Pulmonary artery endothelial cell (primary cell): ENCODE measurements at places on chromosomes 2 and 18.

GRCh38 chr2:238114331-238114841, 14.2 kb downstream of the ESPNL start:
- DNase-seq = no peak

- DNase-seq = no peak
Measured at GRCh38 chr2:208033701-208034502, 8.6 kb upstream of the PLEKHM3 start.

GRCh38 chr2:128271911-128272600, 46.6 kb downstream of the HS6ST1 start:
- no peak for DNase-seq

DNA sequence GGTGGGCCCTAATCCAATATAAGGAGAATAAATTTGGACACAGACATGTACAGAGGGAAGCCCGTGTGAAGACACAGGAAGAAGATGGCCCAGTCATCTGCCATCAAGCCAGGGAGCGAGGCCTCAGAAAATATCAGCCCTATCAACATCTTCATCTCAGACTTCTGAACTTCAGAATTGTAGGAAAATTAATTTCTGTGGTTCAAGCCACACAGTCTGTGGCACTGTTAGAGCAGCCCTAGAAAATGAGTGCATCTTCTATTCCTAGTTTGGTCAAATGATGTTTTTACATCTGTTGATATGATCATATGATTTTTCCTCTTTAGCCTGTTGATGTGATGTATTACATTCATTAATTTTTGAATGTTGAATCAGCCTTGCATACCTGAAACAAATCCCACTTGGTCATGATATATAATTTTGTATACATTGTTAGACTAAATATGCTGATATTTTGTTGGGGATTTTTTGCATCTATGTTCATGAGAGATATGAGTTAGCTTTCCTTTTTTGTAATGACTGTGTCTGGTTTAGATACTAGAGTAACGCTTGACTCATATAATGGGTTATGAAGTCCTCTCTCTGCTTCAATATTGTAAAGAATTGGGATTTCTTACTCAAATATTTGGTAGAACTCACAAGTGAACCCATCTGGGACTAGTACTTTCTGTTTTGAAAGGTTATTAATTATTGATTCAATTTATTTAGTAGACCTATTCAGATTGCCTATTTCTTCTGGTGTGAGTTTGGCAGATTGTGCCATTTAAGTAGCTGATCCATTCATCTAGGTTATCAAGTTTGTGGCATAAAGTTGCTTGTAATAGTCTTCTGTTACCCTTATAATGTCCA, 451.4 kb downstream of the EIPR1 start:
- no peak for DNase-seq

DNA sequence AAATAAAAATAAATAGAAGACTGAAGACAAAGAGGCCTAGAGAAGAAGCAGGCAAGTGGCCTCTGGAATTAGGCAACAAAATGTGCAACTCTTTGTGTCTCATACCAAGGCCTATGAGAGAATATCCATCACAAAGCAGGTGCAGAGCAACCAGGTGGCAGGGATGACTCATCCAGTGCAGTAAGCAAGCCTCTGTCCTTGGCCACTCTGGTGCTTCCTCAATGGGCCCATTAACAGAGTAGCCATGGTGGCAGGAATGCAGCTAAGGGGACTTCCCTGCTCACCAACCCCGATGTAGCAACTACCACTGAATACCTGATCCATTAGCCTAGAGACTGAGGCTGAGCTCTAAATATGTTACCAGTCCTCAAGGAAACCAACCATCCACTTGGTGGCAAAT, 11.0 kb upstream of the EPG5 start:
- no peak for DNase-seq

- DNase-seq = no peak
Measured at GRCh38 chr18:70450426-70451253, 161.8 kb downstream of the SOCS6 start.

DNA sequence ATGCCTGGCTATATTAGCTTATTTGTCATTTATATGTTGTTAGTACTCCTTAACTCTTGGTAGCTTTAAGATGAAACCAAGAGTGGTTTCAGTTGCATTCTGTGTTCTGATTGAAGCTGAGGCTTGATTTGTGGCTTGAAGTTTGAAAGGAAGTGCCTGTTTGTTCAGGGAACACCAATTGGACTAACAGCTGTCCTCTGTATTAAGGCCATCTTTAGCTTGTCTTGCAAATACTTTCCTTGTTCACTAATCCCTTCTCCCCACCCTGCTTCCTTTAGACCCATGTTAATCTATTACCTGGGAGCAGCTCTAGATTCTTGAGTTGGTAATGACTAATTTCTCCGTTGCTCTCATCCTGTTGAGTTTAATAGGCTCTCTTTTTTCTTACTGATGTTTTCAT, 13.4 kb downstream of the ITGA6 start:
- no peak for DNase-seq

GRCh38 chr2:241036397-241036963, 38.1 kb downstream of the SNED1 start:
- DNase-seq = no peak

- DNase-seq = no peak
Measured at GRCh38 chr18:31294199-31294747, 23.7 kb upstream of the DSG1 start.

- DNase-seq = no peak
Measured at GRCh38 chr2:96909611-96910021, 39.7 kb upstream of the SEMA4C start.

- no peak for DNase-seq
Measured at GRCh38 chr2:220499225-220499624, 871.8 kb downstream of the SLC4A3 start.

GRCh38 chr2:47002480-47003381, 87.1 kb upstream of the MCFD2 start:
- DNase-seq = no peak

DNA sequence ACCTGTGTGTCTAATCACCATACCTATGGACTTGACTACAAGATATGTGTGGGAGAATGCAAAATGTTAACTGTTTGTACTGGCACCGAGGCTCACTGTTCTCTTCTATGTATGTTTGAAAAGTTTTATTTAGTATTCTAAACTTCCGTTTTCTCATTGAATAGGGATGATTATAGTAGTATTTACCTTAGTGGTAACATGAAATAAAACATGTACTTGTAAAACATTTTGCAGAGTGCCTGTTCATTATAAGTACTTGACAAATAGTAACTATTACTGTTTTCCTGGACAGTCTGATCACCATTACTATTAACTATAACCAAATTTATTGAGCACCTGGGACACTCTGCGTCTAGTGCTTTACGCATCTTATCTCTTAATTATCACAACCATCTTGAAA, 24.8 kb downstream of the DDX1 start:
- DNase-seq = no peak

DNA sequence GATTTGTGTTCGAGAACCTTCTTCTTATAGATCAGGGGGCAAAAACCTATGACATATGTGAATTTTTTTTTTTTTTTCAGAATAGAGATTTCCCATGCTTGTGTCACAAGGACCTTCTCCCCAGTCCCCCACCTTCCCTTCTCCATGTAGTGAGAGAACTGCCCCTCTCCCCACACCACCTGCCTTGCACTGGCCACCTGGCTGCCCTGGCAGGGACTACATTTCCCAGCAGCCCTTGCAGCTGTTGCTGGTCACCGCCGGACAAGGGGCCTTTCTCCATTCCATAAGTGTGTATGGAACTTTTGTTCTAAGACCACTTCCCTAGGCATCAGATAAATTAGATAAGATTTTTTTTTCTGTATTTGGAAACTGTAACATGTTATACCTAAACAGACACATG, 22.2 kb downstream of the MBP start:
- no peak for DNase-seq

GRCh38 chr2:138026111-138027020, 62.1 kb downstream of the HNMT start:
- DNase-seq = no peak

DNA sequence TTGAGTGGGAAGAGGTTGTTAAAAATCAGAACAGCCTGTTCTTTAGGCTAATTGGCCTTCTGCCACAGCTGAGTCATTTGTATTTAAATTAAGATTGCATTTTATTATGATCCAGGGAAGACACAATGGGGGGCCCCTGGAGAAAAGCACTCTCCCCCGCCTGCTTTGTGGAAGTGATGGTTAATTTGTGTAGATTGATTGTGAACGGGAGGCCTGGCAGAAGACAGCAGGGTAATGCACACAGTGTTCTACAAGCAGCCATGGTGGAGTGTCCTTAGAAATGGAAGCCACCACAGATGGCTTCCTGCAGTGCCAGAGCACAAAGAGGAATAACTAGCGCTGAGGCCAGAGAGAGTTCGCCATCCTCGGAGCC, 19.6 kb downstream of the RAMP1 start:
- DNase-seq = no peak

DNA sequence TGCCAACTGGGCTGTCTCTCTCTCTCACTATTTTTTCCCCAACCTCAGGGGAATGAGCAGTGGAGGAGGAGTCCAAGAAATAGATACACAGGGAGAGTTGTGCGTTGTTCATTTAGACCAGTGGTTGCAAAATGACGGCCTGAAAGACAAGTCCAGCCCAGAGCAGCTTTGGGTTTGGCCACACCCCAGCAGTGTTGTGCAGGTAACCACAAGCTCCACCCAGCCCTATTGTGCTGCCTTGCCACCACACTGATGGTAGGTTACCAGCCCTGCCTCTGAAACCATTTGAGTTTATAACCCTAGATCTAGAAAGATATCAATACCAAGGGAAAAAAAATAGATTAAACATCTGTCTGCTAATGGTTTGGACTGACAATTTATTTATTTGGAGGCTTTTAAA, 144.3 kb downstream of the CMPK2 start:
- no peak for DNase-seq

DNA sequence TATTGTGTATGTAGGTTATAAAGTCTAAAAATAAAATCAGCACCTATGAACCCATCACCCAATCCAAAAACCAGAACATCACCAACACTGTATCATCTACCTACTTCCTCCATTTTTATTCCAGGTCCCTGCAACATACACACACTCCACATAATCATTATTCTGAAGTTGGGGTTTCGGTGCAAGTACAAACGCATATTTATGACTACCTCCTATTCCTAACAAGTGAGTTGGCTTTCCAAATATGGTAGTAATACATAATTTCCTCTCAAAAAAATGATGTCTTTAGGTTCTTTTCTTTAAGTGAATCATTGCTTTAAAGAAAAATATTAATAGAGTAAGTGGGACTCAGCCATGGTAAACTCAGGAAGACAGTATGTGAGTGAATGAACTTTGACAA, 3.3 kb downstream of the ACVR1 start:
- no peak for DNase-seq

DNA sequence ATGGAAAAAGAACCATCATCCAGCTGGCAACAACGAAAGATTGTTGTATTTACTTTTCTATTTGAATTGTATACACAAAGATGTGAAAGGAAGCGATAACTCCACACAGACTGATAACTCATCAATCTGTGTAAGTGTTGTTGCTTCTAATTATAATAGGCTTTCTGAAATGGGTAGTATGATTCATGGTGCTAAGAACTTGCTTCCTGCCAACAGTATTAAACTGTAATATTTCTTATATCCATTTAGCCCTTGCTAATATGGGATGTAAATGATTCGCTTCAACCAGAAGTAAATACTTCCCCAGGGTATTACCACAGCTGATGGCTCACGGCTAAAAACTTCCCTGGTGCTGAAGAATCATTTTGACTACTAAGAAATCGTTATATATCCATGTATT, 70.2 kb downstream of the TMEM163 start:
- no peak for DNase-seq

DNA sequence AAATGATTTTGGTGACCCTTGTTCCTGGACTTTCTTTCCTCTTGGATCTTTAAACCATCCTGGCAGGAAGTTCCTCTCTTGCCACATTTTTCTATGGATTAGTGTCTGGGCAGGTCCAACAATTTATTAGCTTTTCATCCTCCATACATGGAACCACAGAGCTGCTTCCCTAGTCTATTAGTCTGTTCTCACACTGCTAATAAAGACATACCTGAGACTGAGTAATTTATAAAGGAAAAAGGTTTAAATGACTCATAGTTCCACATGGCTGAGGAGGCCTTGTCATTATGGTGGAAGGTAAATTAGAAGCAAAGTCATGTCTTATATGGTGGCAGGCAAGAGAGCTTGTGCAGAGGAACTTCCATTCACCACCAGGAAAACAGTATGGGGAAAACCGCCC, 122.9 kb downstream of the DDX1 start:
- no peak for DNase-seq

GRCh38 chr2:144479138-144479537, 40.8 kb downstream of the ZEB2 start:
- no peak for DNase-seq

- DNase-seq = no peak
Measured at GRCh38 chr2:96959406-96960110, 26.8 kb downstream of the FAM178B start.

- no peak for DNase-seq
Measured at GRCh38 chr2:107685421-107685986, 141.2 kb upstream of the RGPD4 start.

DNA sequence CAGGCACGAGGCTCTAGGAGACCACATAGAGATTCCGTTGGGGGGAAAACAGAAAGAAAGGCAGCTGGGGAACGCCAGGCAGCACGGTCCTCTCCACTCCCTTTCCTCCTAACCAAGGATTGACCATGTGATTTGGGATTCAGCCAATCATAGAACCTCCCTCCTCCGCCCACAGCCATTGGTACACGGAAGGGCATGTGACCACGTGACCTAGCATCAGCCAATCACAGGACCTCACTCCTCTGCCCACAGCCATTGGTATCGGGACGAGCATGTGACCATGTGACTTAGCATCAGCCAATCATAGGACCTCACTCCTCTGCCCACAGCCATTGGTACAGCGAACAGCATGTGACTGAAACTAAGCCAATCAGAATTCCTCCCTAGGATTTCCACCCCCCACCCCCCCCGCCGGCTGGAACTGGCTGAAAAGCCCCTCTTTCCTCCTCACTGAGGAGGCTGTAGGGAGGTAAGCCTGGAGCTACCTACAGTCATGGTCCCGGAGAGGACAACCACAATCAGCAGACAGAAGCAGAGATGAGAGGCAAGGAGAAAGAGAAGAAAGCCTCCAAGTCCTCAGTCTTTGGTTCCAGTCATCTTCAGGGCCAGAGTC, 7.6 kb downstream of the SERPINE2 start:
- no peak for DNase-seq

DNA sequence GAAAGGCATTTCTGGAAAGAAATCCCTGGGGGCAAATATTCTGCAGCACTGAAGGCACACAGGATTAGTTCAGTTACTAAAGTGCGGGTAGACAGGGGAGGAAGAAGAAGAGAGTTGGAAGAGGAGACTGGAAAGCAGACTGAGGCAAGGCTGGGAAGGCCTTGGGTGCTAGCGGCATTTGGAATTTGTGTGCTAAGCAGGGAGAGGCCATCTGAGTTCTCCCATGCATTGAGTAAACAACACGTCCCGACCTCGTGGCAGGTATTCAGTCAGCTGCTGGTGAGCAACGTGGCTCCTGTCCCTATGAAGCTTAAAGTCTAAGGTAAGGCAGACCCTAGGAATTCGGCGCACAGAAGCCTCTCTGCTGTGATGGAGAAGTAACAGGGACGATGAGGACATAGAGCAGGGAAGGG, 30.7 kb downstream of the ATP8B1 start:
- no peak for DNase-seq
